ENCODE measurements at places on chromosomes 1 and 21.
A peak's percentile ranks its signal among the peaks of the same experiment; 100 is the strongest.

GRCh38 chr1:205477759-205478247, 22.0 kb upstream of the BLACAT1 start:
- peak; percentile 96 for DNase-seq

GRCh38 chr1:243433737-243434370, 178.0 kb downstream of the SDCCAG8 start:
- DNase-seq = no peak

GRCh38 chr1:116425987-116426386, 52.9 kb downstream of the ATP1A1 start:
- no peak for DNase-seq

DNA sequence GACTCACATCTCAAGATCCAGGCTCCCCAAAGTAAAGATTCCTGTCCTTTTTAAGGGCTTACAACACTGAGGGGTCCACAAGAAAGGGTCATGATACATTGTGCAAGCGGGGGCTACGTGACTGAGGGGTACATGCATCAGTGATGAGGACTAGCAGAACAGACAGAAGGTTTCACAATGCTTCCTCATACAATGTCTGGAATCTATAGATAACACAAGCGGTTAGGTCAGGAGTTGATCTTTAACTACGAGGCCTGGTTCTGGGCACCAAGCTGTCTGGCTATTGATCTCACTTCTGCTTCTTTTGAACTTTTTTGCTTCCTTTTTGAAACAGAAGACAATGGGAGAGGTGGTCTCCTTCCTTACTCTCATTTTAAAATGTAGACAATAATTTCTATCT, 718.6 kb downstream of the AMY1C start:
- no peak for DNase-seq

All from MG63 (cell line).